H9 (cell line): ENCODE measurements at places on chromosomes 12 and 14.

GRCh38 chr14:46057799-46058198 lies 593.8 kb downstream of the RPL10L start:
- no peak for DNase-seq

DNA sequence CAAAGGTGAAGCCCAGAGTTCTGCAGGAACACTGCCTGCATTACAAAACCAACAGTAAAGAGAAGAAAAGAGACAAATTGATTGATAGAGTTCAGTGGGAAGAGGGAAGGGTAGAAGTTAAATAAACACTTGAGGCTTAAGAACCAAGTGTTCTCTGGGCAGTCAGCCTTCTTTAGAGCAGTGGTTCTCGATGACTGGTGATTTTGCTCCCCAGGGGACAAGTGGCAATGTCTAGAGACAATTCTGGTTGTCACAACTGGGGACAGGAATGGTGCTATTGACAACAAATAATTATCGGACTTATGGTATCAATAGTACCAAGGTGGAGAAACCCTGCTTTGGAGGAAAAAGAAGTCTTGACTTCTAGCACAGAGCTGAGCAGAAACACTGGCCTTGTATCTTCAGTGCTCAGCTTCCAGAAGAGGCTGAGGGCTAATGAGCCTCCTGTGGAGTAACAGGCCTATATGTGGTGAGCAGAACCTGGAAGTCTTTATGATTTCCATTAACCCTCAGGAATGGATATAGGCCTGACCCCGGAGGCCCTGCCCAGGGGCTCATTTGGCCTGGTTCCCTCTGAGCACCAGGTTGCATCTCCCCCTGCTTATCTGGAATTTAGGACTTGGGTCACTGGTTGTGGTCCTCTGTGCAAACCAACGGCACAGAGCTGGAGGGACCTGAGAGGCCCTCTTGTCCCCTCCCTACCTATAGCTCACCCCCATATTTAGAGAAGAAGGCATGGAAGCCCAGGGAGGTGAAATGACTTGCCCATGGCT lies 204.6 kb upstream of the PWP1 start:
- no peak for DNase-seq

GRCh38 chr12:8689681-8690080 lies 8.1 kb upstream of the RIMKLB start:
- DNase-seq: no peak

DNA sequence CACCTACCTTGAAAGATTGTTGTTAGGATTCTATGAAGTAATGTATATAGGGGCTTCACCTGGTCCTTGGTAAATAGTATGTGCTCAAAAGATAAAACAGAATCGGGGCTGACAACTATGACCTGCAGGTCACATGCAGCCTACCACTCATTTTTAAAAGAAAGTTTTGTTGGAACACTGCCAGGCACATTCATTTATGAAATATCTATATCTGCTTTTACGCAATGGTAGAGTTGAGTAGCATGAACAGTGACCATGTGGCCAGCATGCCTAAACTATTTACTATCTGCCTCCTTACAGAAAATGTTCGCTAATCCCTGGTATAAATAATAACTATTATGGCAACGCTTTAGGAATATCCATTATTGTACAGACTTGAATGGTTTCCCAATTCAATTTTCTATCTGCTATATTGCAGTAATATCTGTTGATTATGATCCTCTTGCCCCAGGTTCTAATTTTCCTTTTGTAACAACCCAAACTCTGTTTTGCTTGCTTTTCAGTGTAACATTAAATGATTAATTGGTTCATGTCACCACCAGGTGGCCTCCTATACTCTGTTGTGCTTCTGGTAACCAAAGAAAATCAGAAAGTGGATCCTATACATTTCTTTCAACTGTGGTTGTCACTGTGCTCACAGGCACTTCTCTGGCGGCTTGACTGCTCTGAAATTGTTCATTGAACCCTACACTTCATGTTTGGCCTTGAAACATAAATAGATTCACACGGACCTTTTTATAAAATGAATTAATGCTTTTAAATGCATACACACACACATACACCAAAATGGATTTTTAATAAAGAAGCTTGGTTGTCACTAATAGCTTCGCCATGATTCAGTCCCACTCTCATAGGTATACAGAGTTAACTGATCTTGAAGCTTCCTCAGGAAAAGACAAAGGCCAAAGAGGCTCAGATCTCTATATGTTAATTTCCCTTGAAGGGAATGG lies 227.7 kb upstream of the NPAS3 start:
- peak; percentile 25 for DNase-seq

GRCh38 chr12:76664731-76665130 lies 99.2 kb upstream of the ZDHHC17 start:
- no peak for DNase-seq

DNA sequence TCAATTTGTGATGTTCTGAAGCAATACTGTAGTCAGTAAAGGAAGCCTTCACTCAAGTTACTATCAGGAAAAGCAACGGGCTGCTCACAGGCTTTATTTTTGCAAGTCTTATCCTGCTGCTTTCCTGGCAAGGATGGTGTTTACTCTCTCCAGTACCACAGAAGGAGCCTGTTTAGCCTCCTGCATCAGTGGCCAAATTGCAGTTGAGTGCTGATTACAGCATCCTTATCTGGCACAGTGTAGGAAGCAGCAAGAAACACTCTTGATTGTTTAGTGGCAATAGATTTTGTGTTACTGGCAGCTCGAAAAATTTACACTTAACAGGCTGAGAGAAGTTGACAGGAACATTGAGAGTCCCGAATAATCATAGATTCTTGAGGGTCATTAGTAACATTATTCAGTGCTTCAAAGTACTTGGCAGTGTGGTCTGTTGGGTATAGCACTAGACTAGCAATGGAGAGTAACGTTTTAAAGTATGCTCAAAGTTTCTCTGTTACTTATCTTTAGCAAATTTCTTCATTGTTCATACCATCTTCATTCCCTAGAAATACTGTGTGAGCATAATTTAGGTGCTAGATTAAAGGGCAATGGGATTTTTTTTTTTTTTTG lies 11.7 kb downstream of the TULP3 start:
- no peak for DNase-seq
